ENCODE measurements at places on chromosomes 6 and 20. TPM values are rescaled to one million over a fixed set of nuclear protein-coding genes. Genes with fewer than 3 reads are reported as not detected.

DNA sequence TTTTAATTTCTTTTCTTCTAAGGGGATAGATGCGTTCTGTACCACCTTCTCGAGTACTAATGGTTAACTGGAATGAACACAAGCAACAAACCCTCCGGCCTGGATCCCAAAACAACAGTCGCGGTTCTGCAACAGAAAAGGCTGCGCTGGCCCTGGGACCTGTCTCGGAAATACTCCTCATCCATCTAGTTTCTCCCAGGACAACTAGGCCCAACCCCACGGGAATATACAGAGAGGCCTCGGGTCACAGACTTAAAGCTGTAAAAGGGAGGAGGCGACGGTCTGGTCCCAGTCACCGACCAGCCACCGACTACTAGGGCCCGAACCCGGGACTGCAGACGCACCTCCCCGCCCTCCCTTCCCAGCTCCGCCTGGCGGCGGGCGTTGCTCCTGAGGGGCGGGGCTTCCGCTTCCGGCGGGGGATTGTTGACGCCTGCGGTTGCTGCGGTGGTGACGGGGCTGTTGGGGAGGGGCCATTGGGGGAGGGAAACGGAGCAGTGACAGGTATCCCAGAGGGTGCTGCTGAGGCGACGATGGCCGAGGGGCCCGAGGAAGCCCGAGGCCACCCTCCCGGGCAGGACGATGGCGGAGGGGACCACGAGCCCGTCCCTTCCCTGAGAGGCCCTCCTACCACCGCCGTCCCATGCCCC, at the start of gene FAM8A1:
Gene FAM8A1, plus strand, starts transcription at position 426 of the 650 bp plus-strand sequence. Its CDS starts 108 bp downstream, at position 534.
- DNase-seq: no peak

DNA sequence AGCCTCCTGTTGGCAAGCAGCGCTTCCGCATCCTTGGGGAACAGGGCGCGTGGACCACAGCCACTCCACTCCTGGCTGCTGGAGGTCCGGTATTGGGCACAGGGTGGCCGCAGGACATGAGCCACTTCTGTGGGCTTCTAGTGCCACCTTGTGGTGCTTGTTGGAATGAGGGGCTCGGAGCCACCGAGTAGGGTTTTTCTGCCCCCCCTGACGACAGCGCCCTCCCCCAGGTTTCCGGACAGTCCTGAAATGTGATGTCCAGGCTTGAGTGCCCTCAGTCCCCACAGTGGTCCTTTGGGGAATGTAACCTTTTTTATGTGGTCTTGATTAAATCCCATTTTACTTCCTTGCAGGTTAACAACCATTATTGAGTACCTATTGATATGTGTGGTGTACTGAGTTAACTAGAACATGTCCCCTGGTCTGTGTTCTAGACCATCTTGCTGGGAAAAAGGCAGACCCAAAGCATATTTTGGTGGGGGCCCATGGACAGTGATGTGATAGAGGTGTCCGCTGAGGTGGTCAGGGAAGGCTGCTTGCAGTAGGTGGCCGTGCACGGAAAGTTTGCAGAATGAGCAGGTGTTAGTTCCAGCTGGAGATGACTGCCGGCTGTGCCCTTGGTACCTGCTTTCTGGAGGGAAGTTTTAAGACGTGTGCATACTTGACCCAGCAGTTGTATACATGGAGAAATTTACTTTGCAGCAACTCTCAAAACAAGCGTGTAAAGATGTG, 70.0 kb downstream of the PTPN1 start:
- DNase-seq: no peak

- DNase-seq: no peak
These were observed 20.9 kb upstream of the MCM3 start for GRCh38 chr6:52305411-52305810.

DNA sequence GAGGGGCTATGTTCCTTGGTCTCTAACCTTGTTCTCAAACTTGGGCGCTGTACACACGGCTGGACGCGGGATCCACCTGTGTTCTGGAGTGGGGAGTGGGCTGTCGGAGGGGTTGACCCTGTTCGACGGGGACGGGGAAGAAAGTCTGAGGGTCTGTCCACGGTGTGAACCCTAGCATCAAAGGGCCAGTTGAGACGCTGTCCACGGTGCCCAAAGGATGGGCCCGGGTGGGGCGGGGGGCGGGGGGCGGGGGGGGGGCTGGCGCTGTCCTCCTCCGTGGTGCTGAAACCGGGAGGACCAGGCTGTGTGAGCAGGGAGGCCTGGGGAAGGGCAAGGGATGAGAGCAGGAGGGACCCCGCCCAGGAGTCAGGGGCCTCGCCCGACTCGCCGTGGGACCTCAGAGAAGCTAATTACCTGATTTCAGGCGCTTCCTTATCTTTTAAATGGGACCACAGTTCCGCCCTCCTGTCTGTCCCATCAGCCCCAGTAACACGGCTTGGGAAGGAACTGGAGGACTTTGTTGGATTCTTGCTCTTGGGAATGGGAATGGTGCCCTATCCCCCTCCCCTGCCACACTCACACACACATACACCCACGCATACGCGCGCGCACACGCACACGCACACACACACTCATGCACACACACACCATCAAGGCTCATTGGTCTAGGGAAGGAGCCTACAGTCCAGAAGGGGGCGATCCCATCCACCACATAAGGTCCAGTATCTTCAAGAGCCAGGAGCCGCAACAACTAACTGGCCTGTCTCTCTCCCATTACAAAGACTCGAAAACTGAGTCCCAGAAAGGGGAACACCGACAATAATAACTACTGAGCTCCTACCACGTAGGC, 1.0 kb upstream of the VSTM2L start:
- DNase-seq: peak; percentile 40

GRCh38 chr6:112287577-112288225, 33.3 kb upstream of the LAMA4 start:
- DNase-seq: no peak

DNA sequence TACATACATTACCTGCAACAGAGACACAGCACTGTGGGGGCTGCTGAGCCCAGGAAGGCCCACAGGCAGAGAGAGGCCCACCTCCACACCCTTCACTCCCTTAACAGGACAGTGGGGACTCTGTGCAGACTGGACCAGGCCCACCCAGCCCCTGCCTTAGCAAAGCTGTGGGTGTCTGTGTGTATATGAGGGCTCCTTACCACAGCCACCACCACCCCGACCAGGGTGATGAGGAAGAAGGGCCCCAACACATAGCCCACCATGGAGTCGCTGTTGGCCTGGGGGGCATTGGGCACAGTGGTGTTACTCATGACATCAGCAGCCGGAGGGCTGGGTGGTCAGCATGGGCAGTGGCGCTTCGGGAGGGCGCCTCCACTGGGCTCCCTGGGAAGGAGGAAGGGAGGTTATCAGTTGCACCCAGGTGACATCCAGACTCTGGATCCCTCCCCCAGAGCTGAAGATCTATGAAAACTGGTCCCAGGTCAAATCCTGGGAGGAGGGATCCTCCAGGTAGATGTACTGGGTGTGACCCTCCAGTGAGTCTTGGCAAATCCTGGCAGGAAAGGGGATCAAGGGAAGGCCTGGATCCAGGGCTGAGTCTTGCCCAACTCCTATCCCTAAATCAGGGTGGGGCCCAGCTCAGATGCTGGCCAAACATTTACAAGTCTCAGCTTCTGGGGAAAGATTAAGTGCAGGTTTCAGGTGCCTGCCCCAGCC, 1.2 kb downstream of the SMIM29 start:
- DNase-seq: no peak

DNA sequence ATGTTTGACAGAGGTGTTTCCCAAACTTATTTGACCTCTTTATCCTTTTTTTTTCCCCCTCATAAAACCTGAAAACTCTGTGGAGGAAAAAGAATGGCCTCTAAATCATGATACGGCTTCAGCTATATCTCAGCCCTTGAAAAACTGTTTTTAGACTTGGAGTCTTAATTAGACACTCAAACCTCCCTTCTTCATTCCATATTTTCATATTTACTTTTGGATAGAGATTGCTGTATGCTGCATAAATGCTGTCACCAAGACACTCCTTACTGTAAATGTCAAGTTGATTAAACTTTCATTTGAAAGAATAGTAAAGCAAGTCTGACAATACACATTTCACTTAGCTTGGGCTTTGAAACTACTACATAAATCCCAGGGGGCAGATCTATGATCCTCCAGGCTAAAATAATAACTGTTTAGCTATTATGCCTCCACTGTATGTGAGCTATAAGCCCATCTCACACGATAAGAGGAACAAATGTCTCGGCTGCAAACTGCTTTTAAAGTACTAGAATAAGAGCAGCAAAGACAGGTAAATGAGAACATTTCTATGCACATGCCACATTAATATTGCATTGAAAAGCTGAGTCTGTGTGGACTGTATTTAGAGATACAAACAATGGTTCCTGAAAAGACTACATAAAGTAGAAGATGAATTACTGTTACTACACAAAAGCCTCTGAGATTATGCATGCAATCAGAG, 141.3 kb upstream of the HMGN3 start:
- DNase-seq: no peak

- no peak for DNase-seq
These were observed 237.6 kb downstream of the MMUT start for GRCh38 chr6:49225471-49225870.

GRCh38 chr6:138007014-138007472, 100.2 kb downstream of the PERP start:
- DNase-seq: no peak

- DNase-seq: no peak
These were observed 116.4 kb downstream of the AKAP7 start for GRCh38 chr6:131251590-131252199.

DNA sequence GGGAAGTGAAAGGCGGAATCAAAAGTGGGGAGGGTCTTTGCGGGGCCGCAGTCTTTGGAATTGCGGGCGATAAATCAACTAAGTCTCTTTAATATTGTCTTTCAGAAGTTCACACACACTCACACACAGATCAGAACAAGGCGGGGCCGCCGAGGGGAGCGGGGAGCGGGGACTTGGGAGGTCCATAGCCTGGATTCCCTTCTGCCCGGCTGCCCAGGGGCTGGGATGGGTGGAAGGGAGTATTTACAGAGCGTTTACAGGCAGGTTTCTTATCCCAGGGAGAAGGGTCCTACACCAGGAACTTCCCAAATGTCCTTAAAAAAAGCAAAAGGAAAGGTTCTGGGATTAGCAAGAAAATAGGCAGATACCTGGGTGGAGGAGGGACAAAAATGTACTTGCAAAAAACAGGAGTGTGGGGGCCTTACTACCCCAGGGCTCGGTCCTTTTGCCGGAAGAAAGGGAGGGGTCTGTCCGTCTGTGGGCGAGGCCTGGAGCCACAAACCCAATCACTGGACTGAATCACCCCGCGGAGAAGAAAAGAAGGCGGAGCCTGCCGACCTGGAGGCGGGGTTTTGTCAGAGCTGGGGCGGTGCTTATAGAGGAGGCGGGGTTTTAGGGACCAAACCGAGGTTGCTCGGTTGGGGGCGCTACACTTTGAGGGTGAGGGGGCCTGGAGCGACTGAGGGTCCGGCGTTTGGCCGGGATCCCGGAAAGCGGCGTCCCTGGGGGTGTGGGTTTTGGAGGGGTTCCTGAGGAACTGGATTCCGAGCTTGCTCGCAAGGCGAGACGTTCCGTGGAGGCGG, 3.2 kb downstream of the PRRT1 start:
- no peak for DNase-seq

DNA sequence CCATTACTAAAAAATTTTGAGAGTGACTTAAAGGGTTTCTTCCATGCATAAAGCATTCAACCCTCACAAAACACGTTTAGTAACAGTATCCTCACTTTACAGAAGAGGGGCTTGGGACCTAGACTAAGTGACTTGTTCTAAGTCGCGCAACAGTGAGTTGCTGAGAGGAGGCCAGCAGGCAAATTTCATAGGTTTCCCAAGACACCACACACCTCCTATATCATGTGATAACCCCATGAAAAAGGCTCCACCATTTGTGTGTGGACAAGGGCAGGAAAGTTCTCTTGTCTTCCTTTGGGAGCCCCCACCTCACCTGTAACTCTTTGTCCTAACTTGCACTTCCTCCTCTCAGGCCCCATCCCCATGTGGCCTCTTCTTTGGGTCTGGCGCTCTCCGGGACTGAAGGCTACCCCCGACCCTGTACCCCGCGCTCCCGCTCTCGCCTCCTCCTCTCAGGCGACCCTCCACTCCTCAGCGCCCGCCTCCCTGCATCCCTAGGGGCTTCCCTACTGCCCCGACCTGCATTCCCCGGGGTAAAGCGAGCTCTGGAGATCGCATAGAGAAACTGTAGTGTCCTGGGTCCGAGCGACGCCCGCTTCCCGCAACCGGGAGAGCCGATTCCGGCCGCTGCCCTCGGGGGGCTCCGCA, 392 bp downstream of the PSMB8 start:
- no peak for DNase-seq

DNA sequence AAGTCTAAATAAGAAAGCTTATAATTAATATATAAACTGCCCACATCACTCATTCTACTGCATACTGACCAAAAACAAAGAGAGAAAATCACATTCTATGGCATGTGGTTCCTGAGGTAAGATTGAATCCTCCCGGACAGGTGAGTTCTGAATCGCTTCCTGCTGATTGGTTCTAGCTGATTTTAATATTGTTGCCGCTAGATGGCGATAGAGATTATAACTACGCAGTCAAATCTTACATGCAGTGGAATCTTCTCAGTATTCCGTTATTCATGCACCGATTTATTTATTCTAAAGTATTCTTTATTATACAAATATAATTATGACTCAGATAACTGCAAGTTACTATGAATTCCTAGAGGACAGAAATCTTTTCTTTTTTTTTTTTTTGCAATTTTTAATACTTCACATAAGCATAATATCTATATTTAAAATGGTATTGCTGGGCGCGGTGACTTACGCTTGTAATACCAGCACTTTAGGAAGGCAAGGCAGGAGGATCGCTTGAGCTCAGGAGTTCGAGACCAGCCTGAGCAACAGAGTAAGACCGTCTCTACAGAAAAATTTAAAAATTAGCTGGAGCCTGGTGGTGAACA, 24.2 kb upstream of the TMX4 start:
- peak; percentile 13 for DNase-seq

DNA sequence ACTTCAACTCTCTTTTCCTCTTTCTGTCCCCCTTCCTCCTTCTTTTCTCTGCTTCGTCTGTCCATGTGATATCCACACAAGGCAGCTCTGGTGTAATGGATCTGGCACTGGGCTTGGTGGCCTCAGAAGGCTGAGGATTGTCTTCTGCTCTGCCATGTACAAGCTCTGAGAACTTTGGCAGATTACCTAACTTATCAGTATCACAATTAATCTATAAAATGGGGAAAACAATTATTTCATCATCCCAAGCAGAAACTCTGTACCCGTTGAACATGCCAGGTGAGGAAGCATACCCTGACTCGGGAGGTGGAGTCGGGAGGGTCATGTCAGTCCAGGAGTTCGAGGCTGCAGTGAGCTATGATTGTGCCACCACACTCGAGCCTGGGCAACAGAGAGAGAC, 10.6 kb downstream of the RNF144B start:
- no peak for DNase-seq

GRCh38 chr6:17015144-17015543, 86.7 kb upstream of the STMND1 start:
- no peak for DNase-seq

Gene TCP11
- not detected for total RNA-seq

Gene HLA-DRB5
- not detected for total RNA-seq

Gene CRISP2
- total RNA-seq: 0.06 TPM

Gene CD24
- total RNA-seq: 1,068 TPM

Gene PPP1R3G
- 0.94 TPM for total RNA-seq

Gene BTNL2
- not detected for total RNA-seq

Gene EYS
- total RNA-seq: 0.06 TPM

Gene CSE1L
- 136 TPM for total RNA-seq

Gene SPDEF
- total RNA-seq: 0.07 TPM

Gene OXT
- 0.43 TPM for total RNA-seq

Gene SIRPG
- not detected for total RNA-seq

Gene GRIK2
- total RNA-seq: not detected

Gene SAMD3
- total RNA-seq: not detected
